ENCODE measurements at places on chromosomes 1 and 21.

GRCh38 chr21:45615145-45615711 is 28.3 kb upstream of the PCBP3 start:
- DNase-seq, result peak; percentile 80

DNA sequence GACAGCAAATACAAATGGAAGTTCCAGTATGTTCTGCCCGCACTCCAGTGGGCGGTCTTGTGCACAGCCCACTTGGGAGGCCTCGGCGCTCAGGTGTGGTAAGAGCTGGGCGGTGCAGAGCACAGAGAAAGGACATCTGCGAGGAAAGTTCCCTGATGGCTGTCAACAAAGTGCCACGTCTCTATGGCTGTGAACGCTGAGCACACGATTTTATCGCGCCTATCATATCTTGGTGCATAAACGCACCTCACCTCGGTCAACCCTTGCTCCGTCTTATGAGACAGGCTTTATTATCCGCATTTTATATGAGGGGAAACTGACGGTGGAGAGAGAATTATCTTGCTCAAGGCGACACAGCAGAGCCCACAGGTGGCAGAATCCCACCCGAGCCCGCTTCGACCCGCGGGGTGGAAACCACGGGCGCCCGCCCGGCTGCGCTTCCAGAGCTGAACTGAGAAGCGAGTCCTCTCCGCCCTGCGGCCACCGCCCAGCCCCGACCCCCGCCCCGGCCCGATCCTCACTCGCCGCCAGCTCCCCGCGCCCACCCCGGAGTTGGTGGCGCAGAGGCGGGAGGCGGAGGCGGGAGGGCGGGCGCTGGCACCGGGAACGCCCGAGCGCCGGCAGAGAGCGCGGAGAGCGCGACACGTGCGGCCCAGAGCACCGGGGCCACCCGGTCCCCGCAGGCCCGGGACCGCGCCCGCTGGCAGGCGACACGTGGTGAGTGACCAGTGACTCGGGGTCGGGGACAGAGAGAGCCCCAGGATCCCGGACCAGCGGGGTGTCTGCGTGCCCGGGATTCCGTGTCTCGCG is at the start of gene IL12RB2:
IL12RB2 (plus strand) TSS at position 623 of the 810 bp plus-strand sequence. CDS start 12,496 bp downstream, outside the sequence.
- peak; percentile 70 for DNase-seq

DNA sequence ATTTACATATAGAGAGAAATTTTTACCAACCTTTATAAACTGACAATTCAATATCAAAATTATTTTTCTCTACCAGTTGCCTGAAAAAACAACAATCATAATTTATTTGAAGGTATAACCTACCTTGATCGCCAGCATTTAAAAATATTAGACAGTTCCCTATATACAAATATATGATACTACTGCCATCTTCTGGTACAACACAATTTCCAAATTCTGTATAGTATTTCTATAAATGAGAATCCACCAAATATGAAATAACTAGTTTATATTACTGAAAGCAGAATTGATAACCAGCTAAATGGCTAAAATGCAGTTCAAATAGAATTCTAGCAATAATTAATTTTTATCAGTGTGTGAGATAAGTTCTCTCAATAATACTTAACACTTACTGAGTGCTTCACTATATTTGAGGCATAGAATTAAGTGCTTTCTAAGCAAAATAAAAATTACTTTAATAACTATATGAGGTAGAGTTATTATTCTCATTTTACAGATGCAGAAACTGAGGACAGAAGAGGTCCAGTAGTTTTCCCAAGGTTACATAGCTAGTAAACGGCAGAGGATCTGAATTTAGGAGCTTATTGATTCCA is 75.6 kb downstream of the PIGK start:
- no peak for DNase-seq

DNA sequence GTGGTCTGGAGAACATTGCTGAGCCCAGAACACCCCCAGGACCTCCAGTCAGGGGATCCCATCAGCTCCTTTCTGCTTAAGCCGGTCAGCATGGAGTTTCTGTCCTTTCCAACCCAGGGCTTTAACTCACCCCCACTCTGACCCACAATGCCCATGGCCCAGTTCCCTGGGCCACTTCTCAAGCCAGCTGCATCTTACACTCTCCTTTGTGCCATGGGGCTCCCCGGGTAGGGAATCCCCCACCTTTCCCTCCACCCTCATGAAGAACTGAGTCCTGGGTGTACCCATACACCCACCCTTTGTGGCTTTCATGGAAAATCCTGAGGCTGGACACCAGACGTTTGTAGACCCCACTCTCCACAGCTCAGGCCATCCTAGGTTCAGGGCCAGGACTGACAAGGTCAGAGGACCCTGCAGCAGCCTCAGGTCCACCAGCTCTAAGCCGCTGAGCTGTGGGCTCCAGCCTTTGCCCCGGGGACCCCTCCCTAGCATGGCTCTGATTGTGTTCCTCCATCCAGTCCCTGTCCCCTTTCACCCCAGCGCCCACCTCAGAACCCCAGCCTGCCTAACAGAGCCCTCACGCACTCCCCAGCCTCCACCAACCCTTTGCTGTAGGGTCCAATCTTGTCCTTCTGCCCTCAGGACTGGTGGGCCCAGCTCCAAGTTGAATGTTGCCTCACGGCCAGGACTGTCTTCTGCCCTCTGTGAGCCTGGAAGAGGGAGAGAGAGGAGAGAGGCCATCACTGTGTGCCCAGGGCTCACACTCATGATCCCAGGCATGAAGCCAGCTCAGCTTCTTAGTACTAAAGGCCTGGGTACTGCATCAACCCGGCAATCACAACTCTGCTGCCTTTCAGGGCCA is 394.8 kb downstream of the MATN1 start:
- DNase-seq, result no peak

DNA sequence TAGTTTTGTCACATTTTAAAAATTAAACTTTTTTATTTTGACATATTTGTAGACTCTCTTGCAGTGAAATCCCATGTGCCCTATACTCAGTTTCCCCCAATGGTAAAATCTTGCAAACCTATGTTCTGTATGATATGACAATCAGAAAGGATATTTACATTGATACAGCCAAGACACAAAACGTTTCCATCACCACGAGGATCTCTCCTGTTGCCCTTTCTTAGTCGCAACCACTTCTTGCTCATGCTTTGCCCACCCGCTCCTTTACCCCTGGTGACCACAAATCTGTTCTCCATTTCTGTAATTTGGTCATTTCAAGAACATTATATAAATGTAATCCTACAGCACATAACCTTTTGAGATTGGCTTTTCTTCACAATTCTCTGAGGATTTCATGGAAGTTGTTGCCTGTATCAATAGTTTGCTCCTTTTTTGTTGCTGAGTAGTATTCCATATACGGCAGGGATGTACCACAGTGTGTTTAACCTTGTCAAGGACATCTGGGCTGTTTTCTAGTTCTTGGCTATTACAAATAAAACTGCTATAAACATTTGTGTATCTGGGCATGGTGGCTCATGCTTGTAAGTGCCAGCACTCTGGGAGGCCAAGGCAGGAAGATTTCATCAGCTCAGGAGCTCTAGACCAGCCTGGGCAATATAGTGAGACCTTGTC is 14.0 kb upstream of the BATF3 start:
- DNase-seq, result no peak

GRCh38 chr21:29175408-29176134 is 45.1 kb downstream of the MAP3K7CL start:
- no peak for DNase-seq

- DNase-seq, result no peak
These were observed 18.7 kb upstream of the SLAMF6 start for GRCh38 chr1:160541622-160542302.

DNA sequence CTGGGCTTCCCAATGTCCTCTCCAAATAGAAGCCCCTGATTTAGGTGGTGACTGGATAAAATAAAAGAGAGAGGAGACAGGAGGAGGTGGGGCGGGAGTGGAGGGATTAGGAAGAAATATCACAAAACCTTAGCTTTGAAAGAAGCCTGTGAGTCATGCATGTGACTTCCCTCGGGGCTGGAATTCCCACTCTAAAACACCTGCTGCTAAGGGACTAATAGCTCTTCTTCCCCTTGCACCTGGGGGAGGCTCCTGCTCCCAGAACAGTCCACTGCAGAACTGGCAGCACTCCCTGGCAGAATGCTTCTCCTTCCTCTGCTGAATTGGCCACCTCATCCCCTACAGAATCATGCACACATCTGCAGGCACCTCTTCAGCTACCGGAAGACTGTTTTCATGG is 207.2 kb downstream of the ATG4C start:
- DNase-seq, result no peak

DNA sequence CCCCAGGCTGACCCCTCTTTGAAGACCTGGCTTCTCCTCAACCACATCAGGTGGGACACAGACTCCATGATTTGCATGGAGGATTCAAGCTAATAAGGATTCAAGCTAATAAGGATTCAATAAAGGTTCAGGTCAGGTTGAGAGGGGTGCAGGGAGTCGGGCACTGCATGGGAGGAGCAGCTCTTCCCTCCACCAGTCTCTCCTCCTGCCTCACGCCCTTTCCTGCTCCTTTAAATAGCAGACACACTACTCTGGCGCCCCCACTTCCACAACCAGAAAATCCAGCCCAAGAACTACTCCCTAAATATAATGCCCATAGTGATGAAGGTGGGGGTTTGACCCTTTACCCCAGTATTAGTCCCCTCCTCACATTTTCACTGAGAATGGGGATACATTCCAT is 7.1 kb downstream of the MEX3A start:
- no peak for DNase-seq

- DNase-seq, result no peak
These were observed 8.1 kb upstream of the LBR start for GRCh38 chr1:225435957-225436392.

DNA sequence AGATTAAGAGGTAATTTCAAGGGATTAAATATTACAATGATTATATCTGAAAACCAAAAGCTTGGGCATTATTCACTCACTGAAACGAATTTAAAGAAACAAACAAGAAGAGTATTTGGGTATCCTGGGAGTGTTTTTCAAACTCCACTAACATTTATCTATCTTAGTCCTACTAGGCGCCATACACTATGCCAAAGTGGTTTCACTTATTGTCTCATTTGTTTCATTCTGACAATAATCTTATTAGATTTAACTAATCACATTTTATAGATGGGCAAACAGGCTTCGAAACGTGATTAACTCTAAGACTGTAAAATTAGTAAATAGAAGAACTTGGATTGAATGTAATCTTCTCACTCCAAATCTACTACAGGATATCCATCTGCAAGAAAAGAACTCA is 25.4 kb downstream of the ASH1L start:
- DNase-seq, result no peak

GRCh38 chr1:204289280-204289679 is 70.4 kb downstream of the PLEKHA6 start:
- DNase-seq, result no peak

DNA sequence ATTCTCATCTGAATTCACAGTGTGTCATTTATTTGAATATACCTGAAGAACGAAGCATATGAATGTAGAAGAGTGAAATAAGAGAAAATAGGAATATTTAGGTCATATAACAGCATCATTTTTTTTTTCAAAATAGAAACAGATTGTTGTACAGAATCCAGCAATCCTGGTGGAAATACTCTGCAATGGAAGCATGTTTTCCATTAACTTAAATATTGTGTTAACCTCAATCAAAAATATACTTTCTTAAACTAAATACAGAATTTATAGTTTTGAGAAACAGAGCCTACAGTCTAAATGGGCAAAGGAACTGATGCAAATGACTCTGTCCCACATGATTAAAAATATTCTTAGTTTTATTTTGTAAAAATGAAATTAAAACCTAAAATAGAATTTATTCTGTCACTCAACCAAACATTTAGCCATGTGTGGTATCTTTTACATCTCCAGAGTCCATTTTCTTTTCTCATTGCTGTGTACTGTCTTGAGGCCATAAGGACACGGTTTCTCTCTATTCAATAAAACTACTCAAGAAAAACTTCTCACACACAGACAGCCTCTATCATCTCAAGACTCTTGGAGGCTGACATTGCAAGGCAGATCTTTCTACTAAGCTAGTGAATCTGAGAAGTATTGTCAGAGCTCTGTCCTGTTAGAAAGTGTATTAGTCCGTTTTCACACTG is 322.6 kb downstream of the LTN1 start:
- DNase-seq, result no peak

GRCh38 chr1:44890007-44890406 is 47.0 kb upstream of the PTCH2 start:
- DNase-seq, result no peak

DNA sequence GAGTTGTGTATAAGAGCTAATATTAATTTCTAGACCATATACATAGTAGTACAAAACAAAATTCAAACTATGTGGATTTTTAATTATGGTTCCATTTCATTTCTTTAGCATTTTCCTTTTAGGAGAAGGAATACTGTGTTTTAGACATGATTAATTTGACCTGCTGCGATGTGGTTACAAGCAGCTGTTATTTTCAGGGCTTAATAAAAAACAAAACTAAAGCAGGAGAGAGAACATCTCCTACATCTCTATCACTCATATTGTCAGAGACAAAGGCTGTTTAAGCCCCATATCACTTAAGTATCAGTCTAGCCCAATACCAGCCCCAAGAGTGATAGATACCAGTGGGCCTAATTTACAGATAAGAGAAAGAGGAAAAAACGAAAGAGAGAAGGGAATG is 47.6 kb downstream of the ILDR2 start:
- DNase-seq, result no peak

- DNase-seq, result peak; percentile 82
These were observed at the start of gene LAX1 for GRCh38 chr1:203765029-203765837. TSS of gene LAX1 (plus strand) at chr1:203765183. CDS start at chr1:203765566, 383 bp downstream.

DNA sequence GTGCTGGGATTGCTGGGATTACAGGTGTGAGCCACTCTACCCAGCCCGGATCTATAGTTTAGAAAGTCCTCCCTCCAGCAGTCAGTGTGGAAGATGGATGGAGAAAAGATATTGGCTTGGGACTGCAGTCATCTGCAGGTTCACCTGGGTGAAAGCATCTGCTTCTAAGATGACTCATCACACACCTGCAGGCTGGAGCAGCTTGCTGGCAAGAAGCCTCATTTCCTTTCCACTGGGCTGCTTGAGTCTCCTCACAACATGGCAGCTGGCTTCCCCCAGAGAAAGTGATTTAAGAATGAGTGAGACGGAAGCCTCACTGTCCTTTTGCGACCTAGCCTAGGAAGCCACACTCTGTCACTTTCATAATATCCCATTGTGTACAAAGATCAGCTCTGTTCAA is 50.0 kb downstream of the FOXO6 start:
- no peak for DNase-seq

DNA sequence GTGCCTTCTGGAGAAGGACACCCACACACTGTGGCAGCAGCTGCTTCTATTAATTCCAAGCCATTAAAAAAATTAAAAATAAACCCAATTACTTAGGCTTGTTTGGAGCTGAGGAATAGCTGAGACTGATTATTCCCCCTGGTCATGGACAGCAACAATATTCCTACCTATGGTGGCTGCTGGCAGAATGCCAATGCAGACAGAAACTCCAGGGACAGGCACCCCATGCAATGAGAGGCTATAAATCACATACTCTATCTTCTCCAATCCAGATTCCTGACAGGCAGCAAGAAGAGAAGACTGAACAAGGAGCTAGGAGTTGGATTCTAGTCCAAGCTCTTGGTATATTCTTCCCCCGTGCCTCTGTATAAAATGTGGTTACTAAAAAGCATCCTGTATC is 275.4 kb upstream of the BEND5 start:
- DNase-seq, result no peak

DNA sequence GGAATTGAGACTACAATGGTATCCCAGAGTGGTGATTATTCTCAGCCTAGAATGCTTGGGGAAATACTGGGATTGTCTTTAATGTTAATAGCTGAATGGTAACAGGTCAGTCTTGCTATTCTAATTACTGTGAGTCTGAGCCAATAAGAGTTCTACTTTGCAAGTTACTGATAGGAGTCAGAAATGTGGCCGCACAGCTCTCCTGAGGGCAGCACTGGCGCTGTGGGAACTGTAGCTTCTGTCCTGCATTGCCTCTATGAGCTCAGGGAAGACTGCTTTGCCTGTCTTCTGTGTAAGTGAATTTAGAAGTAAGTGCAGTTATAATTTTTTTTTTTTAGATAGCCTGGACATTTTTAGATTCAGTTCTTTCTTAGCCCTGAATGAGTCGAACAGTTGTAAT is 10.0 kb upstream of the VAMP3 start:
- DNase-seq, result no peak

All from activated naive CD8-positive, alpha-beta T cell treated with anti-CD3 and anti-CD28 coated beads for 36 hours (primary cell).